ENCODE measurements at places on chromosomes 5 and 9.

DNA sequence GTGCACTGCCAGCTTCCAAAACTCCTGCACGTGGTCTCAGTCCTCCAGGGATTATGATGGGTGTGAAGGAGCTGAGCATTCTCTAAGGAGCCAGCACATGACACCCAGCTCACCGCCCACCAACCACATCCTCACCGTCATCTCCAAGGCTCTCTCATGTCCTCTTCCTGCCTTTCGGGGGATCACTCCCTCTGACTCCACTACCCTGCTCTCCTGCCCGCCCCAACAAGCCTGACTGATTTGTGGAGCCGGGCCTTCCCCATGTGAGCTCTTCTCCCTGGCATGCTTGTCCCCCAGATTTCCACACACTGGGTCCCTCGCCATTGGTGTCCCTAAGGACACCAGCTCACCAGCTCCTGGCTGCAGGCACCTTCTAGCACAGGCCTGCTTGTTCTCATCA is 1.9 kb downstream of the ABO start:
- no peak for DNase-seq

- DNase-seq: no peak
Observed at GRCh38 chr9:5857928-5858327, 25.0 kb upstream of the ERMP1 start.

- DNase-seq: peak; percentile 4
Observed at GRCh38 chr5:33936004-33936380, 194 bp upstream of the RXFP3 start.

- no peak for DNase-seq
Observed at GRCh38 chr9:31272456-31273295, 1111.8 kb upstream of the ACO1 start.

DNA sequence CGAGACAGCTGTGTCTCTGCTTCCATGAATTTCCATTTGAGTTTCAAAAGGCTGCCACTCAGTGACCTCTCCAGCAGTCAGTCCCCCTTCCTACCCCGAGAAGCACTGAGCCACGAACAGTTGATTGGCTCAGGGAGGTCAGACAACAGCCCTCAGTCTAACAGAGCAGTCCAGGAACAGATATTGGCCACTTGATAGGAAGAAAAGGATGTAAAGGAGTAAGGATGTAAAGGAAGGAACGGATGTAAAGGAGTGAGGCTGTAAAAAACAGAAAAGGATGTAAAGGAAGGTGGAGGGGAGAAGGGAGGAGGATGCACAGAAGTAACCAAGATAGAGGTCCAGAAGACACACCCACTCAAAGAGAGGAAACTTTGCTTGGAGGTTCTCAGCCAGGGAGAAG is 3.2 kb upstream of the NR4A3 start:
- DNase-seq: no peak

Data from activated naive CD8-positive, alpha-beta T cell treated with anti-CD3 and anti-CD28 coated beads, Interleukin-2, amount 50 U/mL, for 16 hours (primary cell).